ENCODE measurements at places on chromosomes 5 and 9. TPM values are rescaled to one million over a fixed set of nuclear protein-coding genes. Genes with fewer than 3 reads are reported as not detected.

GCNT4 gene
- 1.8 TPM for total RNA-seq

- peaks cover 6% of the 10 kb centered on the region for H3K36me3 ChIP-seq
- peaks cover 6% of the 10 kb centered on the region for H3K4me1 ChIP-seq
- H3K27ac ChIP-seq, result no peak overlapping the region
- peaks cover 70% of the 10 kb centered on the region for H3K27me3 ChIP-seq
- DNase-seq, result no peak
- H3K4me3 ChIP-seq, result no peak overlapping the region
These were observed 11.4 kb upstream of the IFNA14 start for GRCh38 chr9:21251190-21251589.

ARAP3 gene
- 19.8 TPM for total RNA-seq

DDX4 gene
- not detected for total RNA-seq
